ENCODE measurements at places on chromosomes 5 and 9.

DNA sequence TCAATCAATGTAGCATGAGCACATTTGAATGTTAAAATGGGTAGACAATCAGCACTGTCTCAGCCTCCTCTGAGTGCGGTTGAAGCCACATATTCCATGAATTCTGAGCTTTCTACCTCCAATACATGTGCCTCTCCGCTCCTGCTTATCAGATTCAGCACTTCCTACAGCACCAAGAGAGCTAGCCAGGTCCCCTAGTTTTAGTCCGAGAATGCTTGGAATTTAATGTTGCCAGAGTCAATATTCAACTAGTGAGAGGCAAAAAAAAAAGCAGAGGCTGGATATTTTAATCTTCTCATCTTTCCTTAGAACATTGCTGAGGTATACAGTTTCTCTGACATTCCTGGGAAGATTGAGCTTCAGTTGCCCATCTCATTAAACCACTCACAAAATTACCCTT, 1979.1 kb upstream of the CDH9 start:
- DNase-seq, result no peak

DNA sequence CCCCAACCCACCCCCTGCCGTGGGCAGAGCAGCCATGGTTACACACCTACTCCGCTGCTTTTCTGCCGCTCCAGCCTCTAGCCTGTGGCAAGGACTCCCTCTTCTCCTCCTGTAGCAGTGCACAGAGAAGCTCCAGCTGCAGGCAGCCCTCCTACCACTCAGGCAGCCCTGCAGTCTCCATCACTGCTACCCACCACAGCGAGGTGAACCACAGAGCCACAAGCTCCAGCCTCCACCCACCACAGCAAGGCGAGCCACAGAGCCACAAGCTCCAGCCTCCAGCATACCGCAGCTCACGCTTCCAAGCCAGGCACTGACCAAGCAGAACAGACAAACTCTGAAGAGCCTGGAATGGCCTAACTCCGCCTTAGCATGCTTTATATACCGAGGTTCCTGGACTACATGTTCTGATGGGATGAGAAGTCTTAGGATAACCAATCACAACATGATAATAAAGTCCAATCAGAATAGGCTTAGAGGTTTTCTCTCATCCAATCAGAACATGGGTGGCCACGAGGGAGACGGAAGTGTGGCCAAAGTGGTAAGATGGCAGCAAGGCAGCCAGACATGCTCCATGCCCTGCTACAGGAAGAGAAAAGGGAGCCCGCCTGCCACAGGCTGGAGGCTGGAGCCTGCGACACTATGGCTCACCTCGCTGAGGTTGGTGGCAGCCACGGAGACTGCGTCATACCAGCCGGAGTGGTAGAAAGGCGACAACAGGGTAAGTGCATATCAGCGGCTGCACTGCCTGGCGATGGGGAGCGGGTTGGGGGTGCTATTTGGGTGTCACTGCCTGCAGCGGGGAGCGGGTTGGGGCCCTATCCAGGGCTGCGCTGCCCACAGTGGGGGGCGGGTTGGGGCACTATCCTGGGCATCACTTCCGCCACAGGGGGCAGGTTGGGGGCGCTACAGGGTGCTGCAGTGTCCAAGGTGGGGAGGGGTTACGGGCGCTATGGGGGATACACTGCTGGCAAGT, 75.8 kb upstream of the PCAT7 start:
- no peak for DNase-seq

- DNase-seq, result no peak
Observed at GRCh38 chr5:756171-756570, 28.4 kb downstream of the ZDHHC11B start.

DNA sequence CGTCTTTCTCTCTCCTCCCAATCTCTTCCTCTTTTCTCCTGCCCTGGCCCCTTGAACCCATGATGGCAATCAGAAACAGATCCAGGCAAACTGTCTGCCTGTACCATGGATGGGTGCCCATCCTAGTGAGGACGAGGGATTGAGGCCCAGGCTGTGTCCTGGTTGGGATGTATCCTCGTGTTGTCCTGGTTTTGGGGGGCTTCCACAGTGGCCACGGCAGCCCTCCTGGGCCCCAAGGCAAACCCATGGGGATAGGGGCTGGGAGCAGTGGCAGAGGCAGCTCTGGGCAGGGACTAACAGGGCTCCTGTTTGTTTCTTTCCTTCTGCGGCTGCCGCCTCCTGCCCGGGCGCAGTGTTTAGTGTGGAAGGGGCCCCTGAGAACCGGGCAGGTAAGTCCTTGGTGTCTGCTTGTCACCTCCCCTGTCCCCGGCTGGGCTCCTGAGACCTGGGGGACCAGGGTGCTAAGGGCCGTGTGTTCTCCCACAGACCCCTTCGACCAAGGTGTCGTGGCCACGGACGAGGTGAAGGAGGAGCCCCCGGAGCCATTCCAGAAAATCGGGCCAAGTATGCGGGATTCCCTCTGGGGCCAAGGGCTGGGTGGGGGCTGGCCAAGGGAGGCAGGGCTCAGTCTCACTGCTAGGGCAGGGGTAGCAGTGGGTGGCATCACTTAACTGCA, 70.0 kb downstream of the AMBP start:
- no peak for DNase-seq

- DNase-seq, result no peak
Observed at GRCh38 chr5:143610946-143611345, 201.0 kb upstream of the HMHB1 start.

GRCh38 chr9:110707419-110707818, 38.8 kb downstream of the MUSK start:
- no peak for DNase-seq

GRCh38 chr9:130095872-130096271, 42.2 kb downstream of the GPR107 start:
- DNase-seq, result no peak

Measured in urothelium cell line (cell line).